Ecto neural progenitor cell (in vitro differentiated cells): ENCODE measurements at places on chromosomes 7 and 10.

DNA sequence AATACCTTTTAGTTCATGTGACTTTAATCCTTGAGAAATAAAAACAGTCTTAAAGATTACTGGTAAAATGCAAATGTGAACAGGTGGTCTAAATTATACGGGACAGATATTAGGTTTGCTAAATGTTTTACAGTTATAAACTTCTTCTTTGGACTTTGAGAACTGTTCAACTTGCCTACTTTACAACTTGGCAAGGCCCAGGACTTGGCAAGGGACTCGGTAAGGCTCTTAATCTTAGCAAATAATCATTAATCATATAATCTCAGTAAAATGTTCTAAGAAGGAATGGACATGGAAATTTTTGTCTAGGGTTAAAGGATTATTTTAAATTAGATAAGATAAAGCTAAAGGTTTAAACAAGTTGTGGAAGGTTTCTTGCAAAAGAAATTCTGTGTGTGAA is 4.8 kb upstream of the UBE2D4 start:
- no peak for DNase-seq

DNA sequence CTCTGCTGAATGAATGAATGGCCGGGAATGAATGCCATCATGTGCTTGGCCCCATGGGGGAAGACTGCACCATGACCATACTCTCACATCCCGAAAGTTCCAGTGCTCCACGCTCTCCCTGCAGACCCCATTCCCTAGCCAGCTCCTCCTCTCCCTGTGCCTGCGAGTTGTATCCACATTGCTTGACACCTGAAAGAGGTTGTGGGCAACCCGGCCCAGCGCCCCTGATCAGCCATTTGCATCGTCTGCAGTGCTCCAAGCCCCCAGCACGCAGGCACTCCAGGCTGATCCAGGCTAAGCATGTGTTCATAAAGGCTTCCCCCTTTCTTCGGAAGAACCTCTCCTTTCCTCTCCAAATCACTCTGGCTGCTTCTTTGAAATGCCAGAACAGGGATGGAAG is 354.4 kb upstream of the MKI67 start:
- DNase-seq, result no peak

- DNase-seq, result no peak
Measured at GRCh38 chr7:40551685-40552576, 417.1 kb downstream of the SUGCT start.

GRCh38 chr7:101560856-101561255 is 68.2 kb downstream of the MYL10 start:
- no peak for DNase-seq

DNA sequence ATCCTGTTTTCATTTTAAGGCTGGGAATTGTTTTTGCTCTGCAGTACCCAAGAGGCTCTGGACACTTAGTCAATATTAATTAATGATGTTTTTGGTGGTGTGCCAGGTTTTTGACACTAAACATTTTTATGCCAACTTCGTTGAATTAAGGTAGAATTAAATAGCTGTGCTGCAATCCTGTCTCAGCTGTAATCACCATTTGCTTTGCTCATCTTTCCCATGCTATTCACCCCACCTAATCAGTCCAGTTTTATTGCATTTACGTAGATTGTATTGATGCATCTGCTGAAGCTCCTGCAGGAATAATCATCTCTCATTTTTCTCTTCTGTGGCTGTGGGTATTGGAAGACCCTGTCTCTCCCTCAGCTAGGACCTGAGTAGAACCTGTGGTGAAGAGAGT is 52.6 kb upstream of the TRUB1 start:
- no peak for DNase-seq

DNA sequence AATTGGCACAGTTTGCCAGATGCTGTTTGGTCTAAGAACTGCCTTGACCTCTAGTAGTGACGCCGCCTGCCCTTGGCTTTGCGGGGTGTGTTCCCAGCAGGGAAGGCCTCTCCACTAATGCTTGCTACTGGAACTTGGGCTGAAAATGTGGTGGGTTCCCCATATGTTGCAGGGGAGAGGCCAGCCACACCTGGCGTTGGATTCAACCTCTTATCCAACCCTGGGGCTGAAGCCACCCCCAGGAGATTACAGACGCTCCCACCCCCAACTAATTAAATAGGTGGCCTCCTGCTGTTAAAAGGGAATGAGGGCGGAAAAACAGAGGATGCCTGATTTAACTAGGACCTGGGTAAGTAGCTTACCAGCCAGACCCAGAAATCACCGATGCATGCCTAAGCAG is 19.2 kb upstream of the ATOH7 start:
- no peak for DNase-seq

DNA sequence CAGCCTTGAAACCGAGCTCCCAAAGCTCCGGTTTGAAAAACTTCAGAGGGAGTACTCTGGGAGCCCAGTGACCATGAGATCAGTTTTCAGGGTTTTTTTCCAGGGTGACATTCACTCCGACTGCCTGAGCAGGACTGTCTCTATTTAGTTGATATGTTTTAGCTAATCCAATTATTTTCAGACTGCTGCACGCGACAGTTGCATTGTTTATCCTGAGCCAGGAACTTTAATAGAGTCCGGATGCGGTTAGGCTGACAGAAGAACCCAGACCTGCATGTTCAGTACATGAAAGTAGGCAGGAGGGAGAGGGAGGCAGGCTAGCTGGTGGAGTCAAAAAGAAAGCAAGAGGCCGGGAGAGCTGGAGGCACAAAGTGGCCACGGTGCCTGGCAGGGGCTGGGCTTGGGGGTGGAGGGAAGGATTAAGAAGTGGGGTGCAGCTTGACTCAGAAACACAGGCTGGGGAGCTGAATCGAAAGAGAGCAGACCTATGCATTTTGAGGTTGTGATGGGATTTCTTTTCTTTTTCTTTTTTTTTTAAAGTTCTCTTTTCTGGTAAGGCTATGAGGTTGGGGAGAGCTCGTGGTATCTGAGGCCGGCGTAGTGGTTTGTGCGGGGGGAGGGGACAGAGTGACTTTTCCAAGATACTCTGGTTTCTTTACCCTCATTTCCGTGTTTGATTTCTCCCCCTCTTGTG is 5.7 kb downstream of the GATA3 start:
- peak; percentile 62 for DNase-seq

DNA sequence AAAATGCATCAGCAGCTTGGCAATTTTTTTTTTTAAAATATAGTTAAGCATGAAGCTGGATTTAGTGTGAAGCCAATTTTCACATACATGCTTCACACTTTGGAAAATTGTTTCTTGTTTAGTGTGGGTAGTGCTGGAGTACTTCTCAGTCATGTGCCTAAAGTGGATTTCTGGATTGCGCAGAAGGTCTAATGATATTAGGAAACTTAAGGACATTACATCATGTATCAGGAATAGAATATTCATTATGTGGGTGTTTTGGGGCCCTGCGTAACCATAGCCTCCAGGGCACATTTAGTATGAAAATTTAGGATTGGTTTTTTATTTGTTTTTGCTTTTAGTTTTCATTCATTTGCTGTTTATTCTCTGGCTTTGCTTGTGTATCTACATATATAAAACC is 28.8 kb upstream of the BNIP3 start:
- no peak for DNase-seq

DNA sequence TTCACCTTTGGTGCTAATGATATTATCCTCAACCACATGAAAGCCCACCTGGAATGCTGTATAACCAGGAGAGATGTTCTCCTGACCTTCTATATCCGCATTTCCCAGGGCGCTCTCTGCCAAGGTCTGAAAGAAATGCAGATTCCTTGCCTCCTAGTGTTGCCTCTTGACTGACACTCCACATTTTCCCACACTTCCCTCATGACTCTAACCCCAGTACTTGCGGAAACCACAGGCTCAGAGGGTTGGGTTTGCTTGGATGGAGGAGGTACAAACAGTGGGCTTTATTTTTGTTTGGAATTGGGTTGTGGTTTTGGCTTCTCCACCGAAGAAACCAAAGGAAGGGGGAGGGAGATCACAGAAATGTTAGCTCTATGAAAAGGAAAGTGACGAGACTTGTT is 222.9 kb upstream of the CELF2 start:
- DNase-seq, result no peak

- no peak for DNase-seq
Measured at GRCh38 chr7:72754312-72754711, 73.7 kb downstream of the TYW1B start.

DNA sequence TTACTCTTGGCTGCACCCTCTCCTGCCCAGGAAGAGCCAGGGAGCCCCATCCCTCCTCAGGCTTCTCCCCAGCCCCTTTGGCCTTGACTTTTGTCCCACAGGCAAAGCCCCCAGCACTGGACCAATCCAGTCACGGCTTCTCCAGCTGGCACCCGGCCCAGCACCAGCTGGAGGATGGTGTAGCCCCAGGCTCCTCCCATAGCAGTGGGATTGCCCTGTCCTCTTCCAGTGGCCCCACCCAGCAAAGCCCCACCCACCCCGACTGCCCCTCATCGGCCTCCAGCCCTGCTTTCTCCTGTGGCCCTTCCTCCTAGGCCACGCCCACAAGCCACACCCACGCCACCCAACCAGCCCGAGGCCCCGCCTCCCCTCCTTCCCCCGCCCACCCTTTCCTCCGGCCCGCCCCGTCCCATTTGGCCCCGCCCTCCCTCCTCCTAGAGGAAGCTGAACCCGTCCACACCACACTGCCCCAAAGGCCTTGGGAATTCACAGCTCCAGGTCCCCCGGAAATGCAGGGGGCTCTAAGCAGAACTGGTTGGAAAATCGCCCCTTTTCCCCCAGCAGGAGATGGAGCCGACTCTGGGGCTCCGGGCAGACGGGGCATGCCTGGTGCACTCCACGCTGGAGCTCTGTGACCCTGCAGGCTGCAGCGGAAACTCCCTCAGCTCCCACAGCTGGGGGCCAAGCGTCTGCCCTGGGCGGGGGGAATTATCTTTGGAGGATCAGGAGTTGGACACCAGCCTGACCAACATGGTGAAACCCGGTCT is 25.2 kb downstream of the GET4 start:
- DNase-seq, result peak; percentile 95

GRCh38 chr10:125256026-125256425 is 95.7 kb upstream of the CTBP2 start:
- no peak for DNase-seq

GRCh38 chr10:79132681-79133381 is 64.1 kb downstream of the ZMIZ1 start:
- no peak for DNase-seq

DNA sequence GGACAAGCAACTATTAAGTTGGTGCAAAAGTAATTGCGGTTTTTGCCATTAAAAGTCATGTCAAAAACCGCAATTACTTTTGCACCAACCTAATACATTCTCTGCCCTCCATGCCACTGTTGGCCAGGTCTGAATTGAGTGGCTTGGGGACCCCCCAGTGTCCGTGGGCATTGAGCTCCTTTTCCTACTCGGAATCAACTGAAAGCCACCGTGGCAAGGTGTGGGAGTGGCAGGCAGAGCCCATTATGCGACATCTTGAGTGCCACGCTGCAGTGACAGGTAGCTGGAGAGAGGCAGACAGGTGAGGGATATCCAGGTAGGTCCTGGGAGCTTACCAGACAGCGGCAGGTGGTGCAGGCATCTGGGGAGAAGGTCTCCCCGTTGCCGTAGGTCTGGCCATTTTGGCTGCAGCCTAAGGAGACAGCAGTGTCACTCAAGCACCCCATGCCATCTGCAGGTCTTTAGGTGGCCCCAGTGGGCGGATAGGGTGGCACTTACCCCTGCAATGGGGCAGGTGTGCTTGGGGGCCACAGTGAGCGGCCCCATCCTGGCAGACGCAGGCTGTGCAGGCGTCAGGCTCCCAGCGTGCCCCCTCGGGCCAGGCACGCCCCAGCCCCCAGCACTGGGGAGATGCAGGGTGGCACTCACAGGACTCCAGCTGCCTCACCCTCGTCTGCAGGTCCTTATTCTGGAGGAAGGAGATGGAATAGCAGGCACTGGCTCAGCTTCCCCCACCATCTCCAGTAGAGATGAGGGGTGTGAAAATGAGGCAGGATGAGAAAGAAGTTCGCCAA is 3.5 kb downstream of the KCP start:
- DNase-seq, result peak; percentile 38

- no peak for DNase-seq
Measured at GRCh38 chr10:84191106-84191505, 3.2 kb upstream of the CDHR1 start.

GRCh38 chr7:144487901-144488300 is 84.4 kb upstream of the NOBOX start:
- no peak for DNase-seq

GRCh38 chr10:103265717-103266329 is 11.1 kb upstream of the INA start:
- DNase-seq, result peak; percentile 81

DNA sequence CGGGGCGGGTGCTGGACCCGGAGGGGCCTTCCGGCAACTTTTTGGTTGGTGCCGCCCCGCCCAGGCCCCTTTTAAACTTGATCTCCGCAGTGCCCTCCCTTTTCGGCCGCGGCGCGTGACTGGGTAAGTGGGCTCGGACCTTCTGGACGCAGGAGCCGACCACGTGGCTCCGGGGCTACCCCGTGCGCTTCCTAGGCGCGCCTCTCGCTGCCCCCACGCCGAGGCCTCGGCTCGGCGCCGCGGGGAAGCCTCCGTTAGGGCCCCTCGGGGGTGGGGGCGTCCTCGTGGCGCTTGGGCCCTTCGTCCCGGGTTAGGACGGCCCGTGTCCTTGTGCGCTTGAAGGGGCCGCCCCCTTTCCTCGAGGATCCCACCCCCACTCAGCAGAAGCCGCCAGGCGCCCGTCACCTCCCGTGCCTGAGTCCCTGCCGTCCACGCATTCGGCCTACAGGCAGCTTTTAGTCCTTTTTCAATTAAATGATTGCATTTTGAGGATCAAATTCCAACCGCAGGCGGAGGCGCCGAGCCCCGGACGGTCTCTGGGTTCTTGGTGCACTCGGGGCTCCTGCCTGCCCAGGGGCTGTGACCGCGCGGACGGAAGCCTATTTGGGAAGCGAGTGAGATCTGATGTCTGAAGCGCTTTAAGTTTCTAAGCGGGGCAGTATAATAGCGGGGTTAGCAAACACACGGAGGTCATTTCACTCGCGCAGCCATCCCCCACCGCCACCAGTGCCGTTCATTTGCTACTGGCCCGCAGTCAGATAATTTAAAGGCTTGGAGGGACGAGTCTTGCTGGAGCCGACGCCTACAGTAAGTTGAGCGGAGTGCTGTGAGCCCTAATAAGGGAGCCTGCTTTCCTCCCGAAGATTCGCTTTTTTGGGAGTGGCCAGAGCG is 31.8 kb upstream of the TOMM7 start:
- peak; percentile 79 for DNase-seq

- DNase-seq, result no peak
Measured at GRCh38 chr7:157436763-157437480, 100.1 kb downstream of the DNAJB6 start.
